ENCODE measurements at places on chromosomes 1 and 21. TPM values are rescaled to one million over a fixed set of nuclear protein-coding genes. Genes with fewer than 3 reads are reported as not detected.

The ADAM30 gene
- total RNA-seq, result not detected

The CTH gene
- 5.5 TPM for total RNA-seq

DNA sequence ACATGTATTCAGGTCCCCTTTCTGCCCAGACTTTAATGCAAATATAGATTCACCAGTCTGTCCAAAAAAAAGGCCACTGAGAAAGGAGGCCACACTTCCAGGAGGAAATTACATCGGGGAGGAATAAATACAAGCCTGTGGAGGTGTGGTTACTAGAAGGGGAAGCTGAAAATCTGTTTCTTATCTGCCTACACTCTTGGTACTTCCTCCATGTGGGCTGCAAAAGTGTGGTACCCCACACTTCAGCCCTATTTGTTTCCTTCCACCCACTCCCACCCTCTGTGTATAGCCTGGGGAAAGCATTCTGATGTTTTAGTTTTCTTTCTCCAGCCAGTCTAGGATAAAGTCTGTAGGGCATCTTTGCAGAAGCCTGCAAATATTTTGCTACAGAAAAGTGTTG is 38.4 kb downstream of the UTP25 start:
- no peak for DNase-seq

The B3GALNT2 gene
- total RNA-seq, result 30.8 TPM

- DNase-seq, result no peak
These were observed 575.8 kb upstream of the PRMT6 start for GRCh38 chr1:106480629-106481028.

GRCh38 chr1:1398677-1399186 is 403 bp downstream of the CCNL2 start:
- DNase-seq, result no peak

GRCh38 chr1:204314171-204314892 is 45.4 kb downstream of the PLEKHA6 start:
- no peak for DNase-seq

DNA sequence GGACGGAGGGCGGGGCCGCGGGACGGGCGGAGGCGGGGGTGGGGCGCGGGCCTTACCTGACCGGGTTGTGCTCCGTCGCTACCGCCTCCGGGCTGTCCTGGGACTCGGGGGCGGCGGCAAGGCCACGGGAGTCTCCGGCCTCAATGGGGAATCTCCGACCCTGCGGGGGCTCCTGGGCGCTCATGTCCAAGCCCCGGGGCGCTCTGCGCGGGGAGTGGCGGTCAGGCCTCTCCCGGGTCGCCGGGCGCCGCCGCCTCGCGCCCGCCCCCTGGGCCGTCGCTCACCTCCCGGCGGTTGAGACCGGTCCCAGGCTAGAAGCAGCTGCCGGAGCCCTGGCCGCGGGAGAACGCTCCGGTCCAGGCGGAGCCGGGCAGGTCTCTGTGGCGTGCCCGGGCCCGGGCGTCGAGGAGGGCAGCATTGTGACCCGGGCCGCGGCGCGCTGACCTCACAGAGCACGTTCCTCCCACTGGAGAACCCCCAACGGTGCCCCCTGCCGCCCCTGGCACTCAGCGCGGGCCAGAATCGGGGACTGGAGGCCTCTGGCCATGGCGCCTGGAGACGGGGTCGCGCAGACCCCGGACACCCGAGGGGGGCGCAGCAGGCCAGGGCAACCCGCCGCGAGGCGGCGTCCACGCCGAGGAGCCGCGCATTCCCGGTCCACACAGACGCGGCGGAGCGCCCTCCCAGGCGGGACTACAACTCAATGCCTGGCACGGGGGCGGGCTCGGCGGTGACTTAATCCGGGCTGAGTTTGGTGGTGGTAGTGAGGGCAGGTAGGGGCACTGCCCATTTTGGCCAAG is 411 bp downstream of the FAM229A start:
- DNase-seq, result peak; percentile 71
